ENCODE measurements at places on chromosomes 5 and 9.

DNA sequence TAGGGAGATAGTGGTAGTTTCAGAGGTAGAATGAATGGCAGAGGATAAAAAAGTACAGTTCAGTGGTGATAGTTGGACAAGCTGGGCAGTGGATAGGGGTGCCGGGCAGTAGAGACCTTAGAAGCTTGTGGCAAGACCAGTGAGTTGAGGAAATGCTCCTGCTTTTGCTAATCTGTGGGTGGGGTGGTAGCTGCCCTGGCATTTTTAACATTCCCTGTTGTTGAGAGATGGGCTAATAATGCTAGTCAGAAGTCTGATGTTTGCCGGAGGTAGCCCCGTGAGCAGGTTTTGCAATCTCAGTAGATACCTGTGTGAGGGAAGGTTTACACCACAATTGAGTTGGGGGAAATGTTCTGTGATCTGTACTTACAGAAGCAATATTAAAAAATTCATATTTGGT lies 91.1 kb downstream of the TRIO start:
- no peak for DNase-seq

DNA sequence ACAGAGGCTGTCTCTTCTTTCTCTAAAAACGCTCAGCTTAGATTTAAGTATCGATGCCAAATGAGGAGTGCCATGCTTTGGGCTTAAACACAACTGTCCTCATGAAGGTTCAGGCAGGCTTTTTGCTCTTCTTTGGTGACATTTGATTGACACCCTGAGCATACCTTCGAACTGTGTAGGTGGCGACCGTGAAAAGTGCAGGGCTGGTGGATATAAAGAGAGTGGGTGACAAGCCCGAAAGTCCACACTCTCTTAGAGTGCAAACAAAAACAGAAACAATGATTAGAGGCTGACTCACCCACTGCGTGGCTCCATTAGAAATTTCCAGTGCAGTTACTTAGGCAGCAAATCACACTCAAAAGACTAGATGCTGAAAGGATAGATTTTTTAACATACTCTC lies 141.7 kb downstream of the SYK start:
- DNase-seq: no peak

GRCh38 chr5:151906246-151906645 lies 18.4 kb downstream of the GLRA1 start:
- DNase-seq: no peak

DNA sequence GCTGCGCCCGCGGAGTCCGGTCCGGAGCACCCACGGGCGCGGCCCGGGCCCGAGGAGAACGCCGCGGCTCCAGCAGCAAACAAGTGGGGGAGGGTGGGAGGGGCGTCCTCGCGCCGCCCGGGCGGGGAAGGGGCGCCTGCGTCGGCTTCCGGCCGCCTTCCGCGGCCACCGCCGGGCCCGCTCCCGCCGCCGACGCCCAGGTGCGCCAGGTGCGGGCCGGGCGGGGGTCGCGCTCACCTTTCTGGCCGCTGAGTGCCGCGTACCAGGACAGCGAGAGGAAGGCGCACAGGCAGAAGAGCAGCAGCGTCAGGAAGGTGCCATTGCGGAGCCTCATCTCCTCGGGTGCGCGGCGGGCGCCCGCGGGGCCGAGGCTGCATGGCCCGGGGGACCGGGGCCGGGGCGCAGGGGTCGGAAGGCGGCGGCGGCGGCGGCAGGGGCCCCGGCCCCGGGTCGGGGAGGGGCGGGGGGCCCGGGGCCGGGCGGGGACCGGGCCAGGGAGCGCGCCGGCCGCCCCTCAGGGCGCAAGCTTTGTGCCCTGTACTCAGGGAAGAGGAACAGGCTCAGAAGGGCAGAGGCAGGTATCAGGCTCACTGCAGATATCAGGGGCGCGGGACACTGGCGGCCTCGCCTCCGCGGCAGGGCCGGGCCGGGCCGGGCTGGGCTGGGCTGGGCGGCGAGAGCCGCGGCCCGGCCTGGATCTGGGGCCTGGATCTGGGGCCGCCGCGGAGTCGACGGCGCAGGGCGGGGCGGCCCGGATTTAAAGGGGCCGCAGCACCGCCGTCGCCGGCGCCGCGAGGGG lies at the start of gene MGAT4B:
Gene MGAT4B (minus strand): TSS at position 617 of the 799 bp plus-strand sequence. CDS start 283 bp downstream, at position 334.
- DNase-seq: peak; percentile 88

DNA sequence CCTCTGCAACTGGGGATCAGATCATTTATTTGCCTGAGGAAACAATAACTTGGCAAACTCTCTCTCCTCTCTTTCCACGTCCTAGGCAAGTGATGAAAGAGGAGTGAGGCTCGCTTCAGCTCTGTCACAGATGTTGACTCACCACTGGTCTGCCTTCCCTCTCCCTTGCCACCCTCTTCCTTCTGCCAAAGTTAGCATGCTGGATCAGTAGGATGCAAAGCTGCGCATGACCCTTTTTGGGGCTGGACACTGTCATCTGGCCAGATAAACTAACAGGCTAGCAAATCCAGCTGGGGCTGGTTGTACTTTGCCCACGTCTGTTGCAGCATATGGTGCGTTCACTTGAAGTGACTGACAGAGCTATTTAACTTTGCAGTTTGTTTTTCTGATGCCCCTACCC lies 36.2 kb upstream of the SMARCA2 start:
- DNase-seq: no peak

- DNase-seq: no peak
Observed at GRCh38 chr5:16065831-16066230, 113.8 kb downstream of the MARCHF11 start.

- no peak for DNase-seq
Observed at GRCh38 chr5:58088941-58089340, 370.9 kb downstream of the PLK2 start.

- DNase-seq: peak; percentile 99
Observed at GRCh38 chr5:179623003-179623905, at the start of gene HNRNPH1. TSS of gene HNRNPH1 (minus strand) at chr5:179623671. CDS start at chr5:179623133, 538 bp downstream.

DNA sequence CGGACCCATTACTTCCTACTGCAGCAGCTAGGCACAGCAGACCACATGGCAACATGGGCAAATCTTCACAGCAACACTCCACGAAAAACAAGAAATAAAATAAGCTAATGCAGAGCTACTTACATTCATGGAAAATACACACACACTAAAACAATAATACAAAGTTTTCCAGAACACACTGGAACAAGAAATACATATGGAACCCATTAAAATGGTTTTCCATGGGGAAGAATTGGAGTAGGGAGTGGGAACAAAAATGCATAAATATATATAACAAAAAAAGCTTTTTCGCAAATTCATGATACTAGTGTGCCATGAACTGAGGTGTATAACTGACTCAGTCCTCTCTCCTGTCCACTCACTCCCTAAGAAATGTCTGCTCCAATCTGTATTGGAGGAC lies 8.3 kb downstream of the ADAMTS12 start:
- no peak for DNase-seq

DNA sequence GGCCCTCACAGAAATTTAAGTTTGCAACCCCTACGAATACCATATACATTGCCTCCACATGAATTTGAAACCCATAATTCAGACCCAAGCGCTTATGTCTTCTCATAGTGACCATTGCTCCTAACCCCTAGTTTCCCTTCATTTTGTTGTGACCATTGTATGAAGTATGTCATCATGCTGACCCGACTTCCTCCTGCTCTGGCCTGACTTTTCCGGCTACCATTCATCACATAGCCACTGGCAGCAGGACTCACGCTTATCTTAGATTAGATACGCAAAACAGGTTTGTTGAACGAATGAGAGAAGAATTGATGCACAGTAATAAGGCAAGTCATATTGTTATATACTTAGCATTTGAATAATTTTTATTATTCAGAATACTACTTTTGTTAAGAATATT lies 345.4 kb downstream of the FBXL17 start:
- no peak for DNase-seq

GRCh38 chr5:82591021-82591515 lies 312.9 kb upstream of the RPS23 start:
- no peak for DNase-seq

Measured in GM10248 (cell line).